CD4-positive, alpha-beta T cell (primary cell): ENCODE measurements at places on chromosomes 5 and 9.

DNA sequence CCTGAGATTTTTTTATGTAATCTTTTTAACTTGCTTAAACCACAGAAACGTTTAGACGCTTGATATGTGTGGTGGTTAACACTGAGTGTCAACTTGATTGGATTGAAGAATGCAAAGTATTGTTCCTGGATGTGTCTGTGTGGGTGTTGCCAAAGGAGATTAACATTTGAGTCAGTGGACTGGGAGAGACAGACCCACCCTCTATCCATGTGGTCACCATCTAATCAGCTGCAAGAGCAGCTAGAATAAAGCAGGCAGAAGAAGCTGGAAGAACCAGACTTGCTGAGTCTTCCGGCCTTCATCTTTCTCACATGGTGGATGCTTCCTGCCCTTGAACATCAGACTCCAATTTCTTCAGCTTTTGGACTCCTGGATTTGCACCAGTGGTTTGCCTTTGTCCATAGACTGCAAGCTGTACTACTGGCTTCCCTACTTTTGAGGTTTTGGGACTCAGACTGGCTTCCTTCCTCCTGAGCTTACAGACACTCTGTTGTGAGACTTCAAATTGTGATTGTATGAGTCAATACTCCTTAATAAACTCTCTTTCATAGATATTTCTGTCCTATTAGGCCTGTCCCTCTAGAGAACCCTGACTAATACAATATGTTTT, 816.0 kb upstream of the CDH9 start:
- DNase-seq, result no peak

GRCh38 chr5:154351566-154351965, 94.2 kb upstream of the SAP30L start:
- no peak for DNase-seq

DNA sequence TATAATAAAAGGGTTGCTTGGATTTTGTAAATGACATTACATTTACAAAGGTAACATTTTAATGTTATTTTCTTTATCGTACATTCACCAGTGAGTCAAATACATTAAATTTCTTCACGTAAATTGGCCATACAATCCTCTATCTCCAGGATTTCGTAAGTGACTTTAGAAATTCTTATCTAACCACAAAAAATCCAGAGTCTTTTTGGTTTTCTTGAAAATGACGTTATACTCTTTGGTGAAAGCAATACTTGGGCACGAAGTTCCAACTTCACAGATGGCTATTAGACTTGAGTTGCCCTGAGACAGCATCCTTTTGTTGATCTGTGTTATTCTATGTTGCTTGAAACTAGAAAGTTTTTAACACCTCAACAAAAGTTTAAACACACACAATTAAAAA, 87.4 kb upstream of the CDH10 start:
- no peak for DNase-seq

DNA sequence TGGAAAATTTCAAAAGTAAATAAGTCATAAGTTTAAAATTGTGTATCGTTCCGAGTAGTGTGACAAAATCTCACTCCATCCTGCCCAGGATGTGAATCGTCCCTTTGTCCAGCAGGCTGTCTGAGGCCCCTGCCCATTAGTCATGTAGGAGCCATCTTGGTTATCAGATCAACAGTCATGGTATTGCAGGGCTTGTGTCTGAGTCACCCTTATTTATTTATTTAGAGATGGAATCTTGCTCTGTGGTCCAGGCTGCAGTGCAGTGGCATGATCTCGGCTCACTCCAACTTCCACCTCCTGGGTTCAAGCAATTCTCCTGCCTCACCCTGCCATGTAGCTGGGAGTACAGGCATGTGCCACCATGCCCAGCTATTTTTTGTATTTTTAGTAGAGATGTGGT, 30.2 kb downstream of the ITGA2 start:
- DNase-seq, result no peak

DNA sequence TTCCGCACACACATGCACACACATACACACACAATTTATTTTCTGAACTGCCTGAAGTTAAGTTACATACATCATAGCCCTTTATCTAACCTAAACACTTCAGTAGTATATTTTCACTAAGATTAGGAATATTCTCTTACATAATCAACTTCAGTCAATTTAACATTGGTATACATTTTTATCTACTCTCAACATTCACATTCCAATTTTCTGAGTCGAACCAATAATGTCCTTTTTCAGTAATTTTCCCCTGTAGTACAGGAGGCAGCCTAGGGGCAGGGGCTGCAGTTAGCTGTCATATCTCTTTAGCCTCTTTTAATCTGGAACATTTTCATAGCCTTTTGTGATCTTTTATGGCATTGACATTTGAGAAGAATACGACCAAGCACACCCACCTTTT, 150.1 kb downstream of the DAB2IP start:
- no peak for DNase-seq

GRCh38 chr9:136086213-136086881, 8.7 kb downstream of the NACC2 start:
- no peak for DNase-seq

DNA sequence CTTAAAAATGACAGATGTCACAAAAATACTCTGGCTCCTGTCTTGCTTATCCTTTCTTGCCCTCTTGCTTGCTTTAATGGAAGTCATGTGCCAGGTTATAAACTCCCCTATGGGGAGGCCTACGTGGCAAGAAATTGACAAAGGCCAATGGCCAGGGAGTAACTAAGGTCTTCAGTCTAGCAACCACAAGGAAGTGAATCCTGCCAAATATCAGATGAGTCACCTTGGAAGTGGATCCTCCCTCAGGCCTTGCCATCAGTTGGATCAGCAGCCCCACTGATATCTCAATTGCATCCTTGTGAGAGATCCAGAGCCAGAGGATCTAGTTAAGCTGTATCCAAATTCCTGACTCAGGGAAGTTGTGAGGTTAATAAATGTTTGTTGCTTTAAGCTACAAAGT, 82.8 kb downstream of the CAAP1 start:
- DNase-seq, result no peak

- no peak for DNase-seq
Measured at GRCh38 chr5:13985731-13986418, 41.4 kb upstream of the DNAH5 start.

DNA sequence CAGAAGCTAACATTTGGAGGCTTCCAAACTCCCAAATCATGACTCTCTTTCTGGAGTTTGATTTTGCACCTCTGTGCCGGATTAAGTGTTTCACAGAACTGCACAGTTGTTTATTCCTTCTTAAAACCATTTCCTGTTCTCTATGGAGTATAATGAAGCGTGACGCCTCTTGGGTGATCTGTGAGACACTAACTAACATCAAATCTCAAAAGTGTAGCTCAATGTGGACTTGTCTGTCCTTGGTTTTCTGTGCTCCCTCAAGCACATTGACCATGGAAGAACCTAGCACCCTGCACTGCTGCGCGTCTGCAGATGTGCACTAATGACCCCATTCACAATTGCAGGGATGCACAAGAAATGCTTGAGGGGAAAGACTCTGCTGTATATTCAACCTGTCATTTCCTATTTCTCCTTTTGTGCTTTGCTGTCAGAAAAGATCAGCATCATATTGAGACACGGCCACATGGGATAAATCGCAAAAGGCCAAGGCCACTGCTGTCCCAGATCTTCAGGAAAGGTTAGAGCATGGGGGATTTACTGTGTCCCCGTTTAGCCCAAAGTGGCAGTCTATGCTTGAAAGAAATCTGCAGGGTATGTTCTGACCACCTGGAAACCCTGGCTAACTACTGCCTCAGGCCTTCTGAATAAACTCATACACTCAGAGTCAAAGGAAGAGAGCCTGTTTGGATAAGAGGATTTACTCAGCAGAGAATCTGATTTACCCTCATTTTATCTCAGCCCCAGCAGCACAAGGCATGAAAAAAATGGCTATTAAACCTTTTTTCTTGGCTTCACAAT, 109.6 kb downstream of the BAAT start:
- DNase-seq, result no peak

DNA sequence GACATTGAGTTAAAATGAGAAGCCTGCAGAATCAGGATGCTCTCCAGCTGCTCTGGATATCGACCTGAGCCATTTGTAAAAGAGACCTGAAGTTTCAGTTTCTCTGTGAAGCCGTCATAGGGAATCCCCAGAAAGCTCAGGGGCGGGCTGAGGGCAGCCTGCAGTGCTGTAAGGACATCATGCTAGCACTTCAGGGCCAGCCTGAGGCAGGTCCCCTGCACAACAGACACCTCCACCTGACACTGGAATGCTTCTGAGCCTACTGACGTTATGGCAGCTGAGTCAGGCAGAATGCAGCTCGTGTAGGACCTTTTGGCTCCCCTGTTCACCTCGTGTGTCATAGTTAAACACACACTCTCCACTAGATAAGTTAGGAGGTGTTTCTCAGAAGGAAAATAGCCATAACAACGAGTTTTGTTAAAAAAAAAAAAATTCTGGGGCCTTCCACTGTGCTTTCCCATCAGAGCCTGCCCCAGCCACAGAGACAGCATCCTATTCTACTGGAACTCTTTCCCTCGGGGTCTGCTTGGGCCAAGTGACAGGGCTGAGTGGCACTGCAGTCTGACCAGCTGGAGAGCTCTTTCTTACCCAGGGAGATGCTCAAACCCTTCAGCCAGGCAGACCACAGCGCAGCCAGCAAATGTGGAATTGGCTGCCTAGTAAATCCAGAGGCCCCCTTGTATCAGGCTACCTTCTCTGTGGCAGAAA, 354.9 kb downstream of the DIRAS2 start:
- no peak for DNase-seq

- no peak for DNase-seq
Measured at GRCh38 chr9:92432350-92432749, 8.1 kb upstream of the OMD start.

DNA sequence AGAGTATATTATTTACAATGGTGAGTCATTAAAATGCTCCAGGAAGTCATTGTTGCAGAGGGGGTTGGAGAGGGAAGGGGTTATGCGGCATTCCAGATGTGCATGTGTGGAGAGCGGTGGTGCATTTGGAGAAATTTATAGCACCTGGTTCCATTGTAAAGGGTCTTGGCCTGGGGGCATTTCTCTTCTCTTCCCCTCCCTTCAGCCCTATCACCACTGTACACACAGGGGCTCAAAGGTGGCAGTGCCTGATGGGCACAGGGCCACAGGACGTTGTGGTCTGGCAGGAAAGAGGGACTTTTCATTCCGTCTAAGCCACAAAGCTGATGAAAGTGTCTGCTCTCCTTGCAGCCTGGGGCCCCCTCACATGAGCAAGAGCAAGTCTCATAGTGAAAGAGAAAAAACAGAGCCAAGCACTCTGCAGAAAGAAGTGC, 442.4 kb upstream of the ZNF462 start:
- DNase-seq, result no peak

GRCh38 chr9:83130541-83130940, 67.6 kb upstream of the RASEF start:
- no peak for DNase-seq

DNA sequence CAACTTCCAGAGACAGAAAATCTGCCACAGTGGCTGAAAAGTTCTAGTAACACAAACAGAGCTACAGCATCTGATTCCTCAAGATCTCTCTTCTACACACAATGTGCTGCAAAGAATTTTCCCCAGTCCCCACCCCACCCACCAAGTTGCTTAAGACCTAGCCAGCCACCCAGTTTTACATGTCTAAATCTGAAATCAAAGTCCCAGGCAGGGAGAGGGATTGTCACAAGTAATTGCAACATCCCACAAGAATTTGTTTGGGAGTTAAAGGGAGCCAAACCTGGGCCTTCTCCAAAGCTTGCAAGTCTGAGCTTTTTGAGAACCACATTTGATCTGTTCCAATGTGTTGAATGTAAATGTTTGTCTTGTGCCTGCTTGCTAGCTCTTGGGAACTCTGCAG, 15.5 kb downstream of the IGIP start:
- no peak for DNase-seq

DNA sequence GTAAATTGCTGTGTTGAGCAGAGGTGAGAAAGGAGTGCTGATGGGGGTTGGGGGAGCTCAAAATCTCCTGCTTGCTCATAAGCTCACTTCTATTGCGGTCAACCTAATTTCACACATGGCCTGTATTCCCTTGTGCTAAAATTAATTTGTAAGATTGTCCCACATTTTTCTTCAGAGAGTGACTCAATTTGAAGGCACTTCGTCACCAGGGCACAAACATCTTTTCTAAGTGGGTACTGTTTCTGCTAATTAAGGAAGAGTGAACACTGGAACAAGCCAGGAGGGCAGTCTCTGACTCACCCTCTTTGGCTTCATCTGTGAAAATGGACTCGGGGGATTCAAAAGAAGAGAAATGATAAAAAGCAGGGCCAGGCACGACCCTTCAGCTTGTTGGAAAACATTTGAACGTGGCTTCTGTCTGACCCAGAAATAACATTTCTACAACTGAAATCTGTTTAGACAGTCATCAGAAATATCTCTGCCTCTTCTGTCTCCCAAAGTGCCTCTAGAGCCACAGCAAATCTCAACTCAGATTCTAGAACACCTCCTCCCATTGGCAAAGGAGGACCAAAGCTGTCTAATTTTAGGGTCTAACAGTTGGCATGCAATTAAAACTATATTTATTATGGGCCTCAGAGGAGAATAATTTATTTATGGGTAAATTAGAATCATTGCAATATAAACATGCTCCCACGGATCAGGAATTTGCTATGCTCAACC, 49.8 kb downstream of the FEM1C start:
- no peak for DNase-seq

GRCh38 chr9:77915744-77916143, 115.9 kb downstream of the GNAQ start:
- DNase-seq, result no peak

GRCh38 chr9:71357346-71357745, 235.9 kb upstream of the TRPM3 start:
- no peak for DNase-seq

DNA sequence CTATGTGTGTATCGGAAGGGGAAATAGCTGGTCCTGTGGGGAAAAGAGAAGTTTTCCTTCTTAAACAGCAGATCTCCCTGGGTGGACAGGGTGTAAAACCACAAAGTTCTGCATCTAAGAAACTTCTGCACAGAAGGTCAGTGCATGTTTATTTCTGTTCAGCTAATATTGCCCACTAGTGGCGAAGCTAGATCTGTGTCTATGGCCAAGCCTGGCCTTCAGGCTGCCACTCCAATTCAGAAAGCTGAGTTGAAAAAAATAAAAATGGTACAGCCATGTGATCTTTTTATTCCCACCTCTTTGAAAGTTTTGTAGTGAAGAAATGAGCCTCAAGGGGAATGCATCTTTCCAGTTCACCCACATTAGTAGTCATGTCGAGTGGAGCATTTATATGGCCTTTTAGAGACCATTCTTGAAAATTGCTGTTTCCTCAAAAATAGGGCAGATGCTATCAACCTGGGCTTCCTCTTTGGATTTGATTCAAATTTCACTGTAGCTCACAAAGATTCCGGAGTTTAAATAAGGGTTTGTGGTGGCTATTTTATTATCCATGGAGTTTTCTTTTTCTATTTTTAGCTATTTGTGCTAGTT, 488.0 kb downstream of the PRELID2 start:
- no peak for DNase-seq

DNA sequence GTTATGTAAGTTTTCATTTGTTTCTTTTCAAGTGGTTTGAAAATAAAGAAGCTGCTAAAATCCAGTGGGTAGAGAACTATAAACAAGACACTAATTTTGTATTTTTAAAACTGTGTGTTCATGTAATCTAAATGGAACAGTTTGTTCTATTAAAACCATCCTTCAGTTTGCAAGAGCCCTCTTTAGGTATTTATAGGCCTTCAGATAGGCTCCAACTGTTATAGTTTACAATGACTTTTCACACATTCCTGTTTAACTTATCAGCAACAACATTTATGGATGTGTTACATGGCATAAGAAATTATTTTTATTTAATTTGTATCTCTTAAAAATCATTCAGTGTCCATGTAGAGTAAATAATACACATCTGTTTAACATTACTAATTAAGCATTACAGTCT, 126.7 kb upstream of the SLCO6A1 start:
- no peak for DNase-seq

GRCh38 chr9:135606885-135607259, 32.5 kb downstream of the GLT6D1 start:
- no peak for DNase-seq

- no peak for DNase-seq
Measured at GRCh38 chr9:134892221-134892620, 11.6 kb downstream of the FCN2 start.
